Fibroblast of the aortic adventitia (primary cell): ENCODE measurements at places on chromosomes 11 and 22. TPM values are rescaled to one million over a fixed set of nuclear protein-coding genes. Genes with fewer than 3 reads are reported as not detected.

DNA sequence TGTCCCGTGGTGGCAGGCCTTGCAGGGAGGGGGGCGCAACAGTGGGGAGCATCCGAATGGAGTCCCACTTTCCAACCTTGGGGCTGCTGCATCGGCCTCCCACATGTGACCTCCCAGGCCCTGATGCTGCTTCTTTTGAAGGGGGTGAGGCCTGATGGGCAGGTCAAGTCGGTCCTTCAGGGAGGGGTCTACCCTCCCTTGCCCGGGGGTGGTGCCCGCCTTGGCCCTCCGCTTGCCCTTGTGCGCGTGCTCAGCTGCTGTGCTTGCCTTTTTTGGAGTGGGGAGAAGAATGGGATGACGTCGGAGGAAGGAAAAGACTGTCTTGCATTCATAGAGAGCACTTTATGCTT is 66.9 kb downstream of the PRDM11 start:
- DNase-seq, result no peak

GRCh38 chr11:25988178-25988577 is 343.8 kb upstream of the ANO3 start:
- DNase-seq, result peak; percentile 33

DNA sequence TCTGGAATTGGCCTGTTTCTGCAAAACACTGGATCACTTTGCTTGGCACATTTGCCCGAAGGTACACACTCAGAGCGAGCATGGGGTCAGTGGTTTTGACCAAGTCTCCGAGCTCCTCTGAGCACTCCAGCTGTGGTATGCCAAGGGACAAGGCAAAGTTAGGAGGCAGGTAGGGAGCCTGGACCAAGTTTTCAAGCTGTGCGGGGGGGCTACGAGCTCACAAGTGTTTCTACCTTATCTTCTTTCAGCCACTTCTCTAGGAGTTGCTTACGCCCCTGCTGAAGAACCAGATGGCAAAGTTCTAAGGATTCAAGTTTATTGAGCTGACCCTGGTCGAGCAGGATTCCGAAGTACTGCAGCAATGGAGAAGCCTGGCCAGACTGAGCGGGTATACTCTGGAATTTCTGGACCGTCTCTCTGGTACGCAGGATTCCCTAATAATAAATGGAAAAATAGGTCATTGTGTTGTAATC is 54.7 kb upstream of the SLC25A1 start:
- no peak for DNase-seq

GRCh38 chr11:25981998-25982397 is 349.9 kb upstream of the ANO3 start:
- DNase-seq, result peak; percentile 89

GRCh38 chr22:26646158-26646557 is 11.2 kb upstream of the MIAT start:
- DNase-seq, result no peak

DNA sequence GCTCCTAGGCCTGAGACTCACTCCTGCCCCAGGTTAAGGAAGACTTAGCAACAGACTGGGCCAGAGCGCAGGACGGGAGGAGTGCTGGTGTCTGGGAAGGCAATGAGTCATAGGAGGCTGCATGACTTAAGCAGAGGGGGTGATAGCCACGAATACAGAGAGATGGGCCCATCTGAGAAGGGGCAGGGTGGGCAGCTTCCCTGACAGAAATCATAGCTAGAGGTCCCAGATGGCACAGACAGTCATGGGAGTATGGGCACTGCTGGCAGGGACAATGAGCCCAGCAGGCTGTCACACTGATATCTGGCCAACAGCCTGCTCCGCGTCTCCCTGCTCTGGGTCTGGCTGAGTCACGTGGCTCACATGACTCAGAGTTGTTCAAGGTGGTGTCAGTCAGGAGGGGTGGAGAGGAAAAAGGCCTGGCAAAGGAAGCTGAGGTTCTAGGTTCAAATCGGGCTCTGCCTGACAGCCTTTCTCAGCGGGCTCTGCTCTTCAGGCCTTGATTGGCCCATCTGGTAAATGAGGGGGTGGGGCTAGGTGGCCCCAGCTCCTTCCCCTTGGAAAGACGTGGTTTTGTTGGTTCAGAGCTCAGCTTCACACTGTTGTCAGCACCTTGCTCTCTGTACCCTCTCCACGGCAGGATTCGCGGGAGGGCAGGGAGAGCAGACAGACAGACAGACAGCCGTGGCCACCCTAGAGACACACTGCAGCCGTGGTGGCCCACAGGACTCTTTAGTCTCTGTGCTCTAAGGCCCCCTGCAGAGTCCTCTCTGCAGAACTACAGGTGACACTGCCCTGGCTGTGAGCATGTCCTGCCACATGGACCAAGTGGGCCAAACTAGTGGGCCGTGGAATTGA is 47.8 kb downstream of the DBX1 start:
- DNase-seq, result peak; percentile 95

DNA sequence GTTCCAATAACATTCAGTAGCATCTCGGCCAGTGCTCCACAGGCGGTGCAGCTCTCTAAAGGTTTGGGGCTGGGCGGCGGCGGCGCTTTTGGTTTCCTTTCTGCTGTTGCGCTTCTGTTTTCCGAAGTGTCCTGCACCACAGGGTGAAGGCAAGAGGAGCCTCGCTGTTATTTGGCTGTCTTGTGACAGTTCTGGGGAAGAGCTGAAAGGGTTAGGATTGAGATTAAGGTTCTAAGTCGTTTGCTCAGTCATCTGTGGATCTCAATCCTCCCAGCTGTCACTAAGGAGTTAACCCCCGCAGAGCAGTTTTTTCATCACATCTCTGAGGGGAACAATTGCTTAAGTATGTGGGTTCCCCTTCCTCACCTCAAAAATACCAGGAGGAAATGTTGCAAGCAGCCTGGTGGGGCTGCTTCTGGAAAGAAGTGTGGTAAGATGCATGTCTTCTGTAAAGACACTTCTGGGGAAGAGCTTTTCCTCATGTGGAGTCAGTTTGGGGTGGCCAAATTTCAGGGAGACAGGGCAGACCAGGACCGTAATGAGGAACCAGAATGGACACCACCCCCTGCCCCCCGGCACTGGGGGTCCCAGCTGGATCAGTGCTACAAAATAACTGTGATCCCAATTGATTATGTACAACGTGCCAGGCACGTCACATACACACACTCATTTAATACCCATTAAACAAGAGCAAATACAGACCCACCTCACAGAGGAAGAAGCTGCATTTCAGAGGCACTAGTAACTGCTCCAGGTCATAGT is 14.2 kb downstream of the TMEM121B start:
- no peak for DNase-seq

DNA sequence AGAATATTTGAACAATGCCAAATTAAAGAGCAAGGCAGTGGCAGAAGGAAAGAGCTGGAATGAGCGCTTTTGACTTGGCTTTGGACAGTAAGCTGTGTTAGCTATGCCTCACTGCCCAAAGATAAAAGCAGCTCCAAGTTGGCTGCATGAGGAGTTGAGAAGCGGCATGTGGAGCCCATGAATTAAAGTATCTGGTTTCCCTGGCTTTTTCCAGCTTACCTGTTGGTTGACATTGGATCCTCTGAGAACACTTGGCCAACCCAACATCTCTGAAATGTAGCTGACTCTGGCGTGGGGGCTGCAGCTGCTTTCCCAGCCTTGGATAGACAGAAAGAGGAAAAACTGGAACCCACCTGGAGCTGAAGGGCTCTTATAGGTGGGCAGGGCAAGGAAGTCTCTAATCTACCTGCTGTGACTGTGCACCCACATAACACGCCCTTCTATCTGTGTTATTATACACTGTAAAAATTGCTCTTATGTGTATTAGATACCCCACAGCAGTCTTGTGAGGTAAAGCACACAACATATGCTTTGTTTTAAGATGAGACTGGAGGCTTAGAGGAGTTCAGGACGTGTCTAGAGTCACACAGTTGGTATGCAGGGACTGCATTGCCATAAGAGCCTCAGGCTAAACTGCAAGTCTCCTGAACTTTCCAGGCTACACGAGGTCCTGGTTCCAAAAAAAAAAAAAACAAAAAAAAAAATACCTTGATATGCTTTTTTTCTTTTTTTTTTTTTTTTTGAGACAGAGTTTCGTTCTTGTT is 5.8 kb downstream of the UBASH3B start:
- peak; percentile 52 for DNase-seq

GRCh38 chr22:37443977-37444376 is 16.7 kb upstream of the ELFN2 start:
- no peak for DNase-seq

DNA sequence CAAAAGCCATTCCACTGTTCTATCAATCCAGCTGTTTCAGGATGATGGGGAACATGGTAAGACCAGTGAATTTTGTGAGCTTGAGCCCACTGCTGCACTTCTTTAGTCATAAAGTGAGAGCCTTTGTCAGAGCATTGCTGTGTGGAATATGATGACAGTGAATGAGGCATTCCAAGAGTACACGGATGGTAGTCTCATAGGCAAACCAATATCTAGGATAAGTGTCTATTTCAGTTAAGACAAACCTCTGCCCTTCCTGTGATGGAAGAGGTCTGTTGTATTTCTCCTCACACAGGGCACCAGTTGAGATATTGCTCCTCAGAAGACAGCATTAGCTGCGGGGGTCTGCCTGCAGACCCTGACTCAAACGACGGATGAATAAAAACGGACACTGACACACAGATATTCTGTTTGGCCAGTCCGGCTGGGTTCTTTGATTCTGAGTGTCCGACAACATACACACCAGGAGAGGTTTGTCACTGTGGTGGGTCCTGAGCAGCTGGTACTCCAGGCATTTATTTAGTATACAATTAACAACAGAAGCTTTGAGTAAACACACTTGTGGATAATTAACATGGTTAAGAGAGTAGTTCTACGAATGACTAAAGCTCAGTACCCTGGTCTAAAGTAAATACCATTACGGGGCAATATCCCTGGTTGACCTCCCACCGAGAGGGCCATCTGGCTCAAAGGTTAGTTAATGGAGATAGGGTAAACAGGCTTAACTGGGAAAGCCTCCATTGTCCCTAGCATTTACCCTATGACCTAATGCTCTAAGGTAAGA is 121.7 kb downstream of the ZNF280B start:
- DNase-seq, result no peak

GRCh38 chr22:49899530-49899929 is 18.7 kb downstream of the ALG12 start:
- DNase-seq, result no peak

DNA sequence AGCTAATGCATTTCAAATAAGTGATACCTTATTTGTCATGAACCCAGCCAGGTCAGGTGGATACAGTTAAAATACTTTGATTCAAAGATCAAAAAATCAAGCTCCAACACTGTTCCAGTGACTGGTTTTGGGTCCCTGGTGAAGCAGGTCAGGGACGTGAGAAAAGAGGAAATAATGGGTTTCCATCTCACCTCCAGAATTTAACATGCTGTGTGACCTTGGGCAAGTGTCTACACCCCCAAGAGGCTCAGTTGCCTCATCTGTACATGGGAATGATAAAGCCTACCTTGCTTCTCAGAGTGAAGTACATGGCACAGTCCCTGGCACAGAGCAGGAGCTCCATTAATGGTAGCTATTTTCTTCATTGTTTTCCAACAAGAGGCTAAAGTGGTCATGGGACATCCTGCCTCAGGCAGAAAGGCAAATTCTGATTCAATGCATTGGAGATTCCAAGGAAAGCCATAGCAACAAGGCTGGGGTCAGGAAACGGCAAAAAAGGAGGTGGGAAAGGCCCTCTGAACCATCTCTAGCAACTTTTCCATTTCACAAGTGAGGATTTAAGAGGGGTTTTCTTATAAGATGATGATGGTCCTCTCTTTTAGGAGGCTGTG is 108.5 kb downstream of the CSNK2A3 start:
- no peak for DNase-seq

GRCh38 chr22:17920992-17921650 is 103.2 kb downstream of the MICAL3 start:
- peak; percentile 31 for DNase-seq

GRCh38 chr22:23088199-23088604 is 17.9 kb downstream of the GNAZ start:
- no peak for DNase-seq

GRCh38 chr22:19679522-19680101 is 34.7 kb upstream of the SEPTIN5 start:
- peak; percentile 12 for DNase-seq

GRCh38 chr11:9092853-9093778 is 1.7 kb upstream of the SCUBE2 start:
- peak; percentile 6 for DNase-seq

GRCh38 chr11:36702330-36703054 is 104.5 kb upstream of the RAG2 start:
- DNase-seq, result peak; percentile 84

GRCh38 chr11:20973940-20974559 is 304.7 kb downstream of the NELL1 start:
- no peak for DNase-seq

DNA sequence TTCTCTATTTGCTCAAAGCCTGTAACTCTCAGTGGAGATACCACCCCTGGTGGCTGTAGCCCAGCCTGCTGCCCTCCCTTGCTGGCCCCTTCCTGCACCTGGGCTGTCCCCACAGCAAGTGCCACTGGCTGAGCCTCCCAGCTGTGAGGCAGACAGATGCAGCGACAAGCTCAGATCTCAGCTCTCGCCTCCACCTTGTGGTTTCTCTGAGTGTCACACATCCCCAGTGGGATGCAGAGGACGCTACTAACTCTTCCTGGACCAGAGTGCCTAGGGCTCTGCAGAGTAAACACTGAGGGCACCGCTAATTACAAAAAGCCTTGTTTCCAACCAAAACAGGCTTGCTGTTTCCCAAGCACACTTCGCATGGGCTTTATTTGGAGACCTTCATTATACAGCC is 8.9 kb downstream of the YPEL1 start:
- no peak for DNase-seq

DNA sequence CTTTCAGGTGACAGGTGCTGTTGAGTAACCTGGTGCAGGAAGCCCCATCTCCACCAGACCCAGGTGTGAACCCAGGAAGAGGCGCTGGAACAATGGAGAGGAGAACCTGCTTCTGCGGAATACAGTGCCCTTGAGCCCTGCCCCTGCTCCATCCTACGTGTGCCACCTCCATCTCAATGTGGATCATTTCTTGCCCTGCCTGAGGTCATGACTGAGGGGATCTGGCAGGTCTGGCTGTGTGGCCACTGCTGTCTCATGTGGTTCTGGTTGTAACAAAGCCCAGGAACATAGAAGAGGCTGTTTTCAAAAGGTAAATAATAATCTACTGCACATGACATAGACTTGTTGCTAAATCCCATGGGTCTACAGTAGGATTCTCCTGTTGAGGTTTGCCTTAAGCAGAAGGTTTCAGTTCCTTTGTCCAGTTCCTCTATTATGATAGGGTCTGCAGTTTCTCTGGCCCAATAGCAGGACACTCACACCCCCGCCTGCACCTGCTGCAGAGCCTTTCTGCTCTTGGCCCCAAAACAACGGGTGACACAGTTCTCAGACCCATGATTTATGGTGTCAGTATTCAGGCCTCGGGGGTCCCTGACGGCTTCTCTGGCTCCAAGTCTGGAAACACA is 113.5 kb upstream of the IGLL5 start:
- DNase-seq, result no peak

Gene RAB6A
- total RNA-seq, result 68.4 and 158 TPM in 2 replicates

Gene DDTL
- 0.81 and 1.8 TPM in 2 replicates for total RNA-seq

Gene PKP3
- 1.3 and 5.6 TPM in 2 replicates for total RNA-seq

Gene SYCE3
- not detected in 2 replicates for total RNA-seq

Gene CNIH2
- 1.1 TPM in 1 of 2 replicates, not detected in the other for total RNA-seq

Gene OR5AL1
- total RNA-seq, result not detected in 2 replicates

Gene KRTAP5-1
- total RNA-seq, result not detected in 2 replicates

Gene SLC15A3
- 6.8 and 18.2 TPM in 2 replicates for total RNA-seq

Gene SNX32
- total RNA-seq, result 1.6 and 3.3 TPM in 2 replicates
